ENCODE measurements at places on chromosomes 7 and 10.

- no peak for DNase-seq
Measured at GRCh38 chr10:29322918-29323317, 34.0 kb downstream of the LYZL1 start.

DNA sequence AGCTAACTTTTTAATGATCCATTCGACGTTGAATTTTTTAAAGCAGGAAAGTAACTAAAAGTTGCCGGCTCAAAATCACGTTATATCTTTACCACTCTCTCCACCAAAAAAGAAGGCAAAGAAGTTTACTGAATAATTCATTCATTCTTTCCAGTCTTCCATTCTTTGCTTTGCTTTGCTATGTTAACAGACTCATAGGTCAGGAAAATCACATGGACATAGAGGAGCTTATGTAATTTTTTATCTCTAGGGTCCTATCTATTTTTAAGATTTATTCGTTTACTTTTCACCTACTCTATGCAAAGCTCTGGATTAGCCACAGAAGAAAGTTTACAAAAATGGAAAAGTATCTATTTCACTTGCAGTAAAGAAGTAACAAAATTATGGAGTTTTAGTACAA lies 52.6 kb downstream of the MRC1 start:
- no peak for DNase-seq

- no peak for DNase-seq
Measured at GRCh38 chr7:23120106-23120505, 14.5 kb downstream of the KLHL7 start.

- no peak for DNase-seq
Measured at GRCh38 chr10:112713411-112713810, 236.6 kb upstream of the TCF7L2 start.
